NCI-H1694 (cell line): ENCODE measurements at places on chromosomes 16 and 17.

- peak; percentile 30 for DNase-seq
Observed at GRCh38 chr17:50129728-50130558, at the start of gene SAMD14. Gene SAMD14 (minus strand): TSS chr17:50130160. CDS start chr17:50124959, 5,201 bp downstream.

DNA sequence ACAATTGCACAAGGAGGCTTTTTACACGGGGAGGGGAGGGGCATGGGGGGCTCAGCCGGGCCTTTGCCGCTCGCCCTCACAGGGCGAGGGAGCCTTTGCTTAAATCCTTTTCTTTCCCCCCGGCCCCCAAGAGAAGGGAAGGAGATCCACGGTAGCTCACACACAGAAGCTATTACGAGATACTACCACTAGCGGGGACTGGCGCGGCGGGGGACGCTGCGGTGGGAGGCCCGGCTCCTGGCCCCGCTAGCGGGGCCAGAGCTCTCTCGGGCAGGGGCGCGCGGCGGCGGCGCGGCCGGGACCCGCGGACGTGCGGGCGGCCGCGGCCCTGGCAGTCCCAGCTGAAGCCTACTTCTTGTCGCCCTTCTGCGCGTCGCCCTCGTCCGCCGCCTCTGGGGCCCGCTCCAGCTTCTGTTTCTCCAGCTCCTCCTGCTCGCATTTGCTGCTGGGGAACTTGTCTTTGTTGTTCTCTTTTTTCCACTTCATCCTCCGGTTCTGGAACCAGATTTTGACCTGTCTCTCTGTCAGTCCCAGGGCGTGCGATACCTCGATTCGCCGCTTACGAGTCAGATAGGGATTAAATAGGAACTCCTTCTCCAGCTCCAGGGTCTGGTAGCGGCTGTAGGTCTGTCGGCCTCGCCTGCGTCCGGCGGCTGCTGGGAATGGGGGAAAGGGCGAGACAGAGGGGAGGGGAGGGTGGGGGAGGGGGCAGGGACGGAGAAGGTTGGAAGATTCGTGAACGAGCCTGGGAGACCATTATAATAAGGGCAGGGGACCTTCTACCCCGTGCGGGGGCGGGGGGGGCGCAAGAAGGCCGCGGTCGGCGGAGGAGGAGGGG is 2.0 kb downstream of the HOXB8 start:
- DNase-seq = peak; percentile 30

DNA sequence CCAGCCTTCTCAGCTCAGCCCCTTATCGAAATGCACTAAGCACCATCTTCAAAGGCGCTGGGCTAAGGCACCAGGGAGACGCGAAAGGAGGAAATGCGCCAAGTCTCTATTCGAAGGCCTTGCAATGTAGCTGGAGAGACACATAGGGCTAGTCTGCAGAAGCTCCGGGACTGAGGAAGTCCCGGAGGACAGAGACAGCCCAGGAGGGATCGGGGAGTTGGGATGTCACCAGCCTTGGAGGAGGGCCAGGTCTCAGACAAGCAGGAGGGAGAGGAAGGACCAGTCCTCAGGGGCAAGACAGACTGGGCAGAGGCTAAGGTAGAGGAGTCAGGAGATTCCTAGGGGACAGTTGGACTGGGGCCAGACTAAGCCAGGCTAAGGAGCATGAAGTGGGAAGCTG is 8.5 kb downstream of the C17orf100 start:
- no peak for DNase-seq

DNA sequence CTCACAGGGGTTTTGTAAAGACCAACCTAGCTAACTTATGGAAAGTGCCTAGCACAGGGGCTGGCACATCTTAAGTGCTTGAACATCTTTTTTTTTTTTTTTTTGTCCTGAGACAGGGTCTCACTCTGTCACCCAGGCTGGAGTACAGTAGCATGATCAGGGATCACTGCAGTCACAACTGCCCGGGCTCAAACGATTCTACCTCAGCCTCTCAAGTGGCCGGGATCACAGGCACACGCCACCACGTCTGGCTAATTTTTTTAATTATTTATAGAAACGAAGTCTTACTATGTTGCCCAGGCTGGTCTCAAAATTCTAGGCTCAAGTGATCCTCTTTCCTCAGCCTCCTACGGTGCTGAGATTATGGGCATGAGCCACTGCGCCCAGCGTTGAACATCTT is 1.3 kb downstream of the LYRM9 start:
- DNase-seq = no peak

DNA sequence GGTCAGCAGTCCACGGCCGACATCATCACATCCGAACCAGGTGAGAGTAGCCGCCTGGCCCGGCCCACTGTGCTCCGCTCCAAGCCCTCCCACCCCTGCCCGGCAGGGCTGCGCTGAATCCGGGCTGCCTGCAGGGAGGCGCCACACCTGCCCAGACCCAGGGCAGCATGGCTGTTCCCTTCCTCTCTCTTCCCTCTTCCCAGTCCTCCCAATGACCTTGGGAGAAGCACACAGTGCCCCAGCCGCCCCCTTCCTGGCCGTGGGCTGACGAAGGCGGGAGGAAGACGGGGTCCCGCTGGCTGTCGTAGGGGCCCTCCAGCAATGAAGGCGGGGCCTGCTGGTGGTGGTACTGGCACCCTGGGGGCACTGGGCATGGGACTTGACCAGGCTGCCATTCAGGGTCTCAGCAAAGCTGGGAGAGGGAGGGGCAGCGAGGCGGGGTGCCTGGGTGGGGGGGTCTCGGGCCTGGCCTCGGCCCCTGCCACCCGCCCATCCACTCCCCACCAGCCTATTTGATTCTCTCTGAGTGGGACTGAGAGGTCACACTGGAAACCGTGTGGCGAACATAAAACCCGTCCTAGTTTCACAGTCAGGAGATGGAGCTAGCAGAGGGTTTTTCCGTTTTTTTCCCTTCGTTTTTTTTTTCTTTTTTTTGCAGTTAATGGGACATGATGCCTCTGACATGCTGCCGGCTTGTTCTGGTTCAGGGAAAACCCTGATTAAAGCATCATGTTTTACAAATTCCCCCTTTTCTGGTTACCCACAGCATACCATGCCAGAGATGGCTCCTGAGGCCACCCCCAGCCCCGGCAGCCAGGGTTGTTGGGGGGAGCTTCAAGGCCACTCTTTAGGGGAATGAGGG is 50.6 kb downstream of the BAHCC1 start:
- no peak for DNase-seq

- no peak for DNase-seq
Observed at GRCh38 chr16:69522041-69522578, 43.7 kb upstream of the NFAT5 start.

DNA sequence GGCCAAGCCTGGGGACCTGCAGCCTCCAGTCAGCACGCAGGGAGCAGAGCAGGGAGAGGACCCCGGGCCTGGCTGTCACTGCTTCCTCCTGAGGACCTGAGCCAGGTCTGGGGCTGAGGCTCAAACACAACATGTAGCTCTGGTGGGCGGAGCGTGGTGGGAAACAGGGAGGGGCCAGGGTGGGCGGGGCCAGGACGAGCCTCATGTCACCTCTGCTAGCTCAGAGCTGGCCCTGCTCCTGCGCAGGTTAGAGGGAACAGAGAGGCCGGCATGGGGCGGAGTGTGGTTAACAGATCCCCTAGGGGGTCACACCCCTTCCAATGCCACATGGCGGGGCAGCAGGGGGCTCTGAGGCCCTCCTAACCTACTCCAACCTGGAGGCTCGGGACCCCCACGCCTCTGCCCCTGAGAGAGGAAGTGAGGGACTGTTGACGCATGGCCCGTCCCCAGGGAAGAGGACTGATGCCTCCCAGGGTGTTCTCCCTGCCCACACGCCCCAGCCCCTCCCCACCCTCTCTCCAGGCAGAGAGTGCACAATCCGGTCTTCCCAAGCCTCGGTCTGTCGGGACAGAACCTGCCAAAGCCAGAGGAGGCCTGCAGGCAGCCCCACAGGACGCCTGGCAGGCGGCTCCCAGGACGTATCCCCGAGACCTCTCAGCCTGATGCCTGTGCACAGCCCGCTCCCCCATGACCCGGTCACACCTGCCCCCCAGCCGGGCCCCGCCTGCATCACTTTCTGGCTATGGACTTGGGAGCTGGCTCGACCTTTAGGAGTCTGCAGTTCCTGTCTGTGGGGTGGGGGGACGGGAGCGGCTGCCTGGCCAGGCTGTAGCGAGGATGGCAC is 15.2 kb downstream of the PIEZO1 start:
- DNase-seq = no peak

DNA sequence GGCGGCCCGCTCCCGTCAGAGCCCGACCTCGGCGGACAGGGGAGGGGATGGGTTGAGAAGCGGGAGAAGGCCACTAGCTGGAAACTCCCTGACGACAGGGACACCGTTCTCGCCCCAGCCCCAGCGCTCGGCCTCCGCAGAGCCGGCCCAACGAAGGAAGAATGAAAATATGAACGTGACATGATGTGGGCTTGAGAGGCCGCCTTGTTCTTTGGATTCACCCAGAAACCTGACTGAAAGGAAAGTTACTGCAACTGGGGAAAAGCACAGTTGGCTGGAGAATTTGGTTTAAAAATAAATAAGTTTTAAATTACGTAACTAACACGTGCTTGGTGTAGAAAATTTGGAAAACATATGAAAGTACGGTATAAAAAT is 21.1 kb downstream of the NPTX1 start:
- no peak for DNase-seq

DNA sequence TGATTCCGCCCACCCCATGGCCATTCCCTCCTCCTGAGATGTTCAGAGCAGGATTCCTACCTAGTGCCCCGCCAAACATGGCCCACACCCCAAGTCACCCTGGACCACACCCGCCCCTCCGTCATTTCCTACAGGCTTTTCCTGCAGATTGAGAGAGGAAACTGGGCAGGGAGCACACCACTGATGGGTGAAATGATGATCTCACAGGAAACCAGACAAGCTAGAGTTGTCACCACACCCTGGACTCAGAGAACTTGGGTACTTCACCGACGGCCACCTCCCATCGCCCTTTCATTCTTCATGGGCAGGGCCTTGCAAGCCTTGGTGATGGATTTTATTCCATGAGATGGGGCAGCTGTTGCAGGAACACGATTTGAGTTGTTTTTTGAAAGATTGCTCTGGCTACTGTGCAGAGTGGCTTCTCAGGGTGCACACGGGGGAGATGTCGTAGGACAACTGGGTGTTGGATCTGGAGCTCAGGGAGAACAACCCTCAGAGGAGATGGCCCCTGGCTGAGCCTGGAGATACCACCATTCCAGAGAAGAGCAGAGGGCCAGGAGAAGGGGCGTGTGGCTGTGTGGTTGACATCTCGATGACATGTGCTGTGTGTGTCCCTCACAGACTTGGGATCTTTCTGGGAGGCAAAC is 7.4 kb upstream of the B9D1 start:
- no peak for DNase-seq

- no peak for DNase-seq
Observed at GRCh38 chr17:35944151-35944550, 638 bp upstream of the LYZL6 start.

GRCh38 chr16:3837851-3838586 is 42.5 kb downstream of the CREBBP start:
- no peak for DNase-seq

DNA sequence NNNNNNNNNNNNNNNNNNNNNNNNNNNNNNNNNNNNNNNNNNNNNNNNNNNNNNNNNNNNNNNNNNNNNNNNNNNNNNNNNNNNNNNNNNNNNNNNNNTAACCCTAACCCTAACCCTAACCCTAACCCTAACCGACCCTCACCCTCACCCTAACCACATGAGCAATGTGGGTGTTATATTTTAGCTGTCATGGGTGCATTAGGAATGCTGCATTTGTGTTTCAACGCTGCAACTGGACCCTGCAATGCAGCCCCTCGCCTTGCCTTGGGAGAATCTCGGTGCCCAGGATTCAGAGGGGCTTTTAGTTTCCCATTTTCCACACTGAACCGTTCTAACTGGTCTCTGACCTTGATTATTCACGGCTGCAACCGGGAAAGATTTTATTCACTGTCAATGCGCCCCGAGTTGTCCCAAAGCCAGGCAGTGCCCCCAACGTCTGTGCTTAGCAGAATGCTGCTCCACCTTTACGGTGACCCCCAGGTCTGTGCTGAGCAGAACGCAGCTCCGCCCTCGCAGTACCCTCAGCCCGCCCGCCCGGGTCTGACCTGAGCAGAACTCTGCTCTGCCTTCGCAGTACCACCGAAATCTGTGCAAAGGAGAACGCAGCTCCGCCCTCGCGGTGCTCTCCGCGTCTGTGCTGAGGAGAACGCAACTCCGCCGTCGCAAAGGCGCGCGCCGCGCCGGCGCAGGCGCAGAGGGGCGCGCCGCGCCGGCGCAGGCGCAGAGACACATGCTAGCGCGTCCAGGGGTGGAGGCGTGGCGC is 43.3 kb downstream of the POLR3K start:
- peak; percentile 1 for DNase-seq

DNA sequence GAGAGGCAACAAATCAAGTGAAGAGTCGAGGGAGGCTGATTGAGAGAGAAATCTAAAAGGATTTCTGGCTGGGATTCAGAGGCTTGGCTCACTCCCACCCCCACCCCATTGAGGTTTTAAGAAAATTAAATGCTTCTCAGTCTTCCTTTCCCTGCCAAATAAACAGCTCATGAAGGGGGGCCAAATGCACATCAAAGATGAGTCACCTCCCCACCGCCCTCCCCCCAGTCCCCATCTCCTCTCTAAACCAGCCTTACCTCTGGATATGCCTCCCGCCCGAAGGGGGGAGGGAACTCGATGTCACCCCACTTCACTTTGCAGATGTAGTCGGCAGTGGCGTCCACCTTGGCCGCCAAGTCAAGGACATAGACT is 11.6 kb downstream of the ACLY start:
- no peak for DNase-seq

GRCh38 chr17:61627658-61628057 is 36.6 kb upstream of the NACA2 start:
- no peak for DNase-seq

- DNase-seq = no peak
Observed at GRCh38 chr16:89164436-89164835, 7.1 kb upstream of the CDH15 start.

- DNase-seq = no peak
Observed at GRCh38 chr16:81784072-81784795, 5.1 kb downstream of the PLCG2 start.

DNA sequence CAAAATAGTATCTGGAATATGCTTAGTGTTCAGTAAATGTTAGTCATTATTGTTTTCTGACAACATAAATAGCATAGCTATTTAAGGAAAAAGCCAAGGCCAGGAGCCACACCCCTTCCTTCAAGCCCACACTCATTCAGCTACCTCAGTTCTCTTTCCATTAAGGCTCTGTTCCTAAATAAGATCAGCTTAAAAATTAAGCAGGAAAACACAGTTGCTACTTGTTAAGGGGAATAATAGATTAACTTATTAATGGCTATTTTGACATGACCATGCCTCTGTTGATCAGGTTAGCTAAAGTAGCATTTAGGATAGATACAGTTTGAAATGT is 158.1 kb downstream of the CHD9 start:
- no peak for DNase-seq

DNA sequence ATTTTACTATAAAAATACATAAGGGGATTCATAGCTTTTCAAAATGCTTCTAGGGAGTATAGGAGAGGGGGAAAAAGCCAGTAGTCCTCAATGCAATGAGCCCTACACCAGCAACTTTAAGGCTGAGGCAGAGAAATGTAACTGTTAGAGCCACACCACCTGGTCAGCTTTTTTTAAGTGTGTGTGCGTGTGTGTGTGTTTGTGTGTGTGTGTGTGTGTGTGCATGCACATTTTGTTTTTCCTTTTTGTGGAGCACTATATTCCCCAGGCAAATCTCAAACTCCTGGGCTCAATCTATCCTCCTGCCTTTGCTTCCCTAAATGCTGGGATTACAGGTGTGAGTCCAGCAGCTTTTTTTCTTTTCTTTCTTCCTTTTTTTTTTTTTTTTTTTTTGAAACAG is 2.3 kb upstream of the MEIOC start:
- DNase-seq = no peak

GRCh38 chr16:77306075-77306474 is 106.9 kb downstream of the SYCE1L start:
- DNase-seq = no peak

- DNase-seq = no peak
Observed at GRCh38 chr17:80296221-80296620, 35.6 kb downstream of the RNF213 start.

- no peak for DNase-seq
Observed at GRCh38 chr16:57530104-57530521, 6.3 kb downstream of the CCDC102A start.
